ENCODE measurements at places on chromosomes 4 and X.

DNA sequence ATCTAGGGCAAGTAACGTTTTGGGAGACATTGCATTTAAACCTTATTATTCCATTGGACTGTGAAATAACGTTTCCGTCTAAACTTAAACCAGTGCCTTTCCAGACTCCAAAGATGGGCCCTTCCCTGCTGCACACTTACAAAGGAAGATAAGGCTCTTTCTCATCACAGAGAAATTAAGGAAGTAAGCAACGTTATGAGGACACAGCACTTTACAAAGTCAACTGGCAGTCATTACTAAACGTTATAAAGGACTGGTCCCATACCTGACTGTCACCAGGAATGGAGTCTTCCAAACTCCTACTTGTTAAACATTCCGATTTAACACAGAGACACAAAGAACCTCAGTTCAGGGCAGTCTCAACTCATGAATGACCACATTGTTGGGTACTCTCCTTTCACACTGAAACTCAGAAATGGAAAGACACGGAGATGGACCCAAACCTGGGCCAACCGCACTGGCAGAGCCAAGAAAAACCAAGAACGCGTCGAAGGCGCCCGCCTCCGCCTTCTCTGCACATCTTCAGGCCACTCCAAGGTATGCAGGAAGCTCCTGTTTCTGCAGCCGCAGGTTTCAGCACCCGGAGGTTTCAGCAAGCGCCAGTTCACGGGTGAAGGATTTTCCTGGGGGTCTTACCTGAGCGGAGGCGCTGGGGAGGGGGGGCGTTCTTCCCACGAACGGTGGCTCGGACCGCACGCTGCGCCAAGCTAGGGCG is 670 bp downstream of the PAPSS1 start:
- DNase-seq, result no peak

DNA sequence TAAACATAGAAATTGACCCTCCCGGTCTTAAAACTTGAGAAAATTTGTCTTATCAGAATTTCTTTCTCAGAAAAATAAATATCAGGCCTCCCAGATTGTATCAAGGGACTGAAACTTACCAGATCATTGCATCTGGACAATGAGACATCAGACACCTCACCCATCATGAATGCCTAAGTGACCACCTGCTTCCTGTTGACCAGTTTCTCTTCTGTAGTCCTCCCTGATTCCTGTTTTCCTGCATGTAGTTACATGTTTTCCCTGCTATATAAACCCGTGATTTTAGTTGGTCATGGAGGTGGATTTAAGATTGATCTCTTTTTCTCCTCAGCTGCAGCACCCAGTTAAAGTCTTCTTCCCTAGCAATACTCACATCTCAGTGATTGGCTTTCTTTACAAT is 548.1 kb downstream of the PPP4R3C start:
- DNase-seq, result no peak

DNA sequence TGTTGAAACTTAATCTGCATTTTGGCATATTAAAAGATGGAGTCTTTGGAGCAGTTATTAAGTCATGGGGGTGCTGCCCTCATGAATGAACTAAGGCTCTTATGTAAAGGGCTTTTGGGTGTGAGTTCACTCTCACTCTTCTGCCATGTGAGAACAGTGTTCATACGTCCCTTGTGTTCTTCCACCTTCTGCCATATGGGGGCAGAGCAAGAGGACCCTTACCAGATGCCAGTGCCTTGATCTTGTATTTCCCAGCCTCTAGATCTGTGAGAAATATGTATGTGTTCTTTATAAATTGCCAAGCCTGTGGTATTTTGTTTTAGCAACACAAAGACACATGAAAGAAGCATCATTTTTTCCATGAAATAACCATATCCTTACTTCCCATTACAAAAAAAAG is 213.9 kb downstream of the SPOCK3 start:
- DNase-seq, result no peak

DNA sequence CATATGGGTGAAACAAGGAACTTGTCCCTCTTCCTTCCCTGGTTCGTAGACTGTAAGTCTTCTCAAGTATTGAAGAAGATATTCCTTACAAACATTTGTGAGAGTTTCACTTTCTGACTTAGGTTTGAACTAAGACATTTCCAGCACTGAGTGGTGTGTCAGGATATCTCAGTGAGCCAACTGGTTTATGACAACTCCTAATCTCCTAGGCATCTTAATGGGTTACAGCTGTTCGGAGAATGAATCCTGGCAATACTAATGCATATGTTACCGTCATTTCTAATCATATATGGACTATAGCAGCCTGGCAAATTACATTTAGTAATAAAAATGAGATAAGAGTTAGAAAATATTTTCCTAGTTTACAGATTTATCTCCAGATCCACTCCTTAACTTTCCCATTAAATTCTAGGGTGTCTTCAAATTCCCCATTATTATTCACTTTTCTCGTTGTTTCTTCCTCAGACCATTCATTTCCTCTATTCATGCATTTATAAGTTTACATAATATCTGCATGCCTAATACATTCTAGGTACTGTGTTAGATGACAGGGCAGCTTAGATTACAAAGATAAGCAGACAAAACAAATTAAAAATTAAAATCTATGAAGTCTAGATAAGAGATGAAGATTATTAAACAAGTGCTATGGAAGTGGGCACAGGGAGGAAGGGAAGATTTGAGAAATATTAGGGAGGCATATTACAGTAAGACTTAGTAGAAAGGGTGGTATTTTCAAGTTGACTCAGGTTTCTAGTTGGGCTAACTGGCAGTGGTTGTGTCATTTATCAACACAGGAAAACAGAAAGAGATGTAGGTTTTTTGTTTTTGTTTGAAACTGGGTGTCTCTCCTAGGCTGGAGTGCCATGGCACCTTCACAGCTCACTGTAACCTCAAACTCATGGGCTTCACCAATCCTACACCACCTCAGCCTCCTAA is 173.9 kb downstream of the WDFY3 start:
- no peak for DNase-seq

DNA sequence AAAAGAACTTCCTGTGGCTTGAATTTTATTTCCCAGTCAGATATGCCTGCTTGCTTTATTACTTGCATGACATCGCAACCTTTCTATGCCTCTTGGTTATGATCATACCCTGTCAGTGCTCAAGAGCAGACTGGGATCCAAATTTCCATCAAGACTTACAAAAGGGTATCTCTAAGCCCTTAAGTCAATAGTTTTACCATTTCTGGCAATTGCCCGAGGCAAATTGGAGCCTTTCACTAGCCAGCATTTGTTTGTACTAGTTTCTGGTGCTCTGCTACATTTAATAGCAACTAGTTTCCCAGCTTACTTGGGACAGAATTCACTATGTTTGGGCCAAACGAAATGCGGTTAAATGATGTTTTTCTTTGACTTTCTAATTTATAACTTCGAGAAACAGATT is 73.2 kb upstream of the ITM2A start:
- DNase-seq, result no peak

All from aorta (tissue), 5 donors.